Activated CD8-positive, alpha-beta T cell treated with anti-CD3 and anti-CD28 coated beads, Interleukin-2, amount 10 ng/mL, durations not matched to agents 7 days and 5 days (primary cell): ENCODE measurements at places on chromosomes 3 and 15. TPM values are rescaled to one million over a fixed set of nuclear protein-coding genes. Genes with fewer than 3 reads are reported as not detected.

The C2CD4A gene
- not detected for total RNA-seq

The ASB14 gene
- not detected for total RNA-seq

The CHD2 gene
- 144 TPM for total RNA-seq

The GPX1 gene
- total RNA-seq: 119 TPM

The CSTA gene
- total RNA-seq: not detected

The MUSTN1 gene
- 1.5 TPM for total RNA-seq

The RARB gene
- not detected for total RNA-seq

The LYZL4 gene
- total RNA-seq: not detected

- H3K36me3 ChIP-seq: no peaks in the 10 kb centered on the region
- no peak for DNase-seq
- peaks cover 3% of the 10 kb centered on the region for H3K4me1 ChIP-seq
- no peaks in the 10 kb centered on the region for H3K27me3 ChIP-seq
Measured at GRCh38 chr3:193407688-193408087, 29.1 kb upstream of the ATP13A5 start.

DNA sequence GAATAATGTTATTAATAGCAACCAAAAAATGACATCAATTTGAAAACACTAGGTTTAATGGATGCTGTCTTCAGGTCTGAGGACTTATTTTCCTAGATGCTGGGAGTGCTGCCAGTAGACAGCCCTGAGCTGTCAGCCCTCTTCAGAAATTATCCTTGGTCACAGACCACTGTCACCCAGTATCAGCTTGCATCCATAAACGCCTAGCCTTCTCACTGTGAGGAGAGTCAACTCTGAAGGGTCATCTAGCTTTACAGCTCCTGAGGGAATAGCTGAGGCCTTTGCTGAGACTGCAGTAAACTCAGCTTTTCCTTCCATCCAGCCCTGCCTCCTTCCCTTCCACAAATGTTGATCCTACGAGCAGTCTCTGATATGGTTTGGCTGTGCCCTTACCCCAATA, 19.4 kb upstream of the MNS1 start:
- DNase-seq: no peak
- no peak overlapping the region for H3K4me3 ChIP-seq
- no peak overlapping the region for H3K27ac ChIP-seq
- no peaks in the 10 kb centered on the region for H3K36me3 ChIP-seq
- no peaks in the 10 kb centered on the region for H3K4me1 ChIP-seq

GRCh38 chr15:31049682-31050615, 51.6 kb downstream of the TRPM1 start:
- no peak for DNase-seq
- peak overlapping the region; percentile 75 for H3K27ac ChIP-seq
- no peak overlapping the region for H3K4me3 ChIP-seq
- peaks cover 7% of the 10 kb centered on the region for H3K27me3 ChIP-seq
- peaks cover 10% of the 10 kb centered on the region for H3K4me1 ChIP-seq

GRCh38 chr3:195042743-195043606, 228.0 kb downstream of the XXYLT1 start:
- no peaks in the 10 kb centered on the region for H3K4me1 ChIP-seq
- H3K36me3 ChIP-seq: no peaks in the 10 kb centered on the region
- H3K27me3 ChIP-seq: peaks cover 2% of the 10 kb centered on the region
- H3K27ac ChIP-seq: no peak overlapping the region
- no peak for DNase-seq

- DNase-seq: no peak
- no peaks in the 10 kb centered on the region for H3K4me1 ChIP-seq
- H3K36me3 ChIP-seq: no peaks in the 10 kb centered on the region
- no peak overlapping the region for H3K4me3 ChIP-seq
Measured at GRCh38 chr3:58924578-58924977, 125.2 kb downstream of the CFAP20DC start.

- no peaks in the 10 kb centered on the region for H3K36me3 ChIP-seq
- H3K27ac ChIP-seq: no peak overlapping the region
- no peaks in the 10 kb centered on the region for H3K4me1 ChIP-seq
Measured at GRCh38 chr3:143315766-143316165, 196.2 kb downstream of the CHST2 start.

DNA sequence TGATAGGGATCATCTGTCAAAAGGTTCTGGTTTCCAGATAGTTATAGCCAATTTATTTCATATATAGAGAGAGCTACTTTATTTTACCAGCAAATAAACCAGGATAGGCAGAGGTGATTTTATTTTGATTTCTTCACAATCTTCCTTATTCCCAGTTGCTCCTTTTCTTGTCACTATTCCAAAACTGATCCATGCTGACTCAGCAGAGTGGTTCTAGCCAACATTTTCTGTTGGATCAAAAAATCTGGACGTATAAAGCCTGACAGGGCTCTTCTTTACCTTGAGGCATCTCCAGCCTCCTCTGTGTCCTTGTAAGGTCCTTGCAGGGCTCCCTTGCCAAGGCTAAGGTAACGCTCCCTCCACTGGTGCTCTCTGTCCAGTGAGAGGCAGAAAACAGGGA, 15.8 kb downstream of the HDC start:
- no peak for DNase-seq
- no peak overlapping the region for H3K4me3 ChIP-seq
- no peaks in the 10 kb centered on the region for H3K27me3 ChIP-seq
- no peak overlapping the region for H3K27ac ChIP-seq

DNA sequence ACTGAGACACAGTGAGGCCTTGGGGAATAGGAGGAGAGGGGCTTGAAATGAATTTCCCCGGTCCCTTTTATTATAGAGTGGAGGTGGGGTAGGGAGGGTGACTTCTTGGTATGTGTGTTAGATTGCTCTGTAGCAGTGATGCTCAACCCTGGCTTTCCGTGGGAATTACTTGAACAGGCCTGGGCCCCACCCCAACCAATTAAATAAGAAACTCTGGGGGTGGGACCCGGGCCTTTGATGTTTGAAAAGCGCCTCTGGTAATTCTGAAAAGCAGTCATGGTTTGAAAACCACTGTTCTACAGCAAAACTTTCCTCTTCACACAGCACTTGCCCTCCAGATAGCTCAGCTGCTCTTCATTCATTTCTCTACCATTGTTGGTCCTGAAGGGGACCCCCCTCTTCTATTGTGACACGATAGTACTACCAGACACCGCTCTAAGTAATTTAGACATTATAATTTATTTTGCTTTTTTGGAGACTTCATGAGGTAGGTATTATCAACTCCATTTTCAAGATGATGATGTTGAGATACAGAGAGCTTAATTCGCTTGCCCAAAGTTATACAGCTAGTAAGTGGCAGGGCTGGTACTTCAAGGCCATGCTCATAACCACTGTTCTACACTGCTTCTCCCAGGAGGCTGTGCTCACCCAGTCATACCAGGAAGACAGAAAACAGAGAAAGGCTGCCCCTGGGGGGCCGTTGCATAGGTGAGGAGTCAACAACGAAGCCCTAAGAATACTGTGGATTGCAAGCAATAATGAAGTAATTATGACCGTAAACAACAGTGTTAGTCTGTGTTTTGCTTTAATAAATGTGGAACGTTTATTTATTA, 176.2 kb downstream of the PEX5L start:
- DNase-seq: no peak
- no peaks in the 10 kb centered on the region for H3K27me3 ChIP-seq
- no peak overlapping the region for H3K4me3 ChIP-seq
- no peak overlapping the region for H3K27ac ChIP-seq
- H3K4me1 ChIP-seq: no peaks in the 10 kb centered on the region
- H3K36me3 ChIP-seq: no peaks in the 10 kb centered on the region

GRCh38 chr15:57559875-57560274, 31.8 kb upstream of the MYZAP start:
- no peaks in the 10 kb centered on the region for H3K36me3 ChIP-seq
- H3K27ac ChIP-seq: no peak overlapping the region
- peak; percentile 77 for DNase-seq
- peaks cover 25% of the 10 kb centered on the region for H3K4me1 ChIP-seq
- H3K4me3 ChIP-seq: no peak overlapping the region
- H3K27me3 ChIP-seq: peaks cover 6% of the 10 kb centered on the region

GRCh38 chr15:82944821-82945220, 7.7 kb downstream of the HOMER2 start:
- no peak for DNase-seq
- no peak overlapping the region for H3K4me3 ChIP-seq
- no peaks in the 10 kb centered on the region for H3K4me1 ChIP-seq
- peaks cover 11% of the 10 kb centered on the region for H3K27me3 ChIP-seq
- no peaks in the 10 kb centered on the region for H3K36me3 ChIP-seq

GRCh38 chr3:141894524-141895176, 18.2 kb downstream of the ATP1B3 start:
- no peak overlapping the region for H3K27ac ChIP-seq
- H3K4me3 ChIP-seq: no peak overlapping the region
- H3K4me1 ChIP-seq: peaks cover 8% of the 10 kb centered on the region
- peaks cover 53% of the 10 kb centered on the region for H3K36me3 ChIP-seq

DNA sequence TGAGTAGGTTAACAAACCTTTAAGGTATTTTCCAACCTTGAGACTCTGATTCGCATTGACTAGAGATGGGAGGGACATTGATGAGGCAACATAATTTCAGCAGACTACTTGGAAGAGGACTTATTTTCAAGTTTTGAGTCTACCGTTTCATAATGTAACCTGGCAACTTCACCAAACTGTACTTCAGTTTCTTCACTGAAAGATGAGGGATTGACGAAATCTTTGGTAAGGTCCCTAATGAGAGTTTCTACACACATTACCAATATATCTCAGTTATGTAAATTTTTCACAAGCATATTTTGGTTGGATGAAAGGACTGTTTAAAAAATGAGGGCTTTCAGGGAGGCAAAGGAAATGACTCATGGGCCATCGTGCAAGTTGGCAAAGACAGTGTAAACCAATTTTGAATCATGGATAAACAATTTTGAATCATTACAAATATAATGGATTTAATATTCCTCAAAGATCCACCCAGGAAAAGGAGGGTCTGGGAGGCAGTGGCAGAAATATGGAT, 28.7 kb upstream of the SEMA6D start:
- no peaks in the 10 kb centered on the region for H3K36me3 ChIP-seq
- no peaks in the 10 kb centered on the region for H3K27me3 ChIP-seq
- no peaks in the 10 kb centered on the region for H3K4me1 ChIP-seq
- no peak overlapping the region for H3K27ac ChIP-seq
- H3K4me3 ChIP-seq: no peak overlapping the region

- H3K27ac ChIP-seq: no peak overlapping the region
- no peak overlapping the region for H3K4me3 ChIP-seq
- H3K27me3 ChIP-seq: no peaks in the 10 kb centered on the region
- no peak for DNase-seq
Measured at GRCh38 chr3:17444865-17445264, 297.6 kb downstream of the TBC1D5 start.

GRCh38 chr15:79035111-79035601, 55.4 kb downstream of the RASGRF1 start:
- no peak for DNase-seq
- H3K27me3 ChIP-seq: peaks cover 14% of the 10 kb centered on the region
- H3K4me3 ChIP-seq: no peak overlapping the region

DNA sequence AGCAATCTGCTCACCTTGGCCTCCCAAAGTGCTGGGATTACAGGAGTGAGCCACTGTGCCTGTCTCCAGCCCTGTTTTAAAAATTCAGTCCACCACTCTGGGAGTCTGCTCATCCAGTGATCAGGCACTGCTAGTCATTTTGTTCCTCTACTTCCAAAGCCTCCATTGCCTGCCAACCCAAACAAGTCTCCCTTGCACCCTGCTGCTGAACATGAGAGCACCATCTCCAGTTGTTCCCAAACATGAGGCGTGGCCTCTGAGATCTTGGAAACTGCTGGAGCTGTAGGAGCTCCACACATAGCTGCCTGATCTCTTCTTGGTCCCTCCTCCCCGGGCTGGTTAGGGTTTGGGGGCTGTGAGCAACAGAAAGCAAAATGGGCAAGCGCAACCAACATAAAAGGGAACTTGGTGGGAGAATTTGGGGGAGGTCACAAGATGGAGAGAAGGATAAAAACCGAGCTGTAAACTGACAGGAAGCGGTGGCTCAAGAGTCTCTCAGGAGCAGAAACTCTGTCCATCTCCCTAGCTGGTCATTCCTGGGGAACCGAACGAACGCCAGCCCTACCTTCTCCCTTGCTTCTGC, 49.6 kb upstream of the TLE3 start:
- peaks cover 50% of the 10 kb centered on the region for H3K27me3 ChIP-seq
- no peak overlapping the region for H3K4me3 ChIP-seq
- peaks cover 16% of the 10 kb centered on the region for H3K4me1 ChIP-seq
- no peak overlapping the region for H3K27ac ChIP-seq
- DNase-seq: no peak

DNA sequence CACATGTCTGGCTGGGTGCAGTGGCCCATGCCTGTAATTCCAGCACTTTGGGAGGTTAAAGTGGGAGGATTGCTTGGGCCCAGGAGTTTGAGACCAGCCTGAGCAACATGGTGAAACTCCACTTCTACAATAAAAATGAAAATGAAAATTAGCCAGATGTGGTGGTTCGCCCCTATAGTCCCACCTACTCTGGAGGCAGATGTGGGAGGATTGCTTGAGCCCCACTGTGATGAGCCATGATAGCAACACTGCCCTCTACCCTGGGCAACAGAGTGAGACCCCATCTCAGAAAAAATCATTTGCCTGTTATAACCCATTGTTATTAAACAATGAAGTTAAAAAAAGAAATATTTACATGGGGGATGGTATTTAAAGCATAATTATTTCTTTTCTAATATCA, 240.1 kb upstream of the ZPLD1 start:
- no peaks in the 10 kb centered on the region for H3K27me3 ChIP-seq
- H3K36me3 ChIP-seq: no peaks in the 10 kb centered on the region
- no peaks in the 10 kb centered on the region for H3K4me1 ChIP-seq
- no peak for DNase-seq
- H3K4me3 ChIP-seq: no peak overlapping the region

GRCh38 chr3:139470199-139470598, 6.1 kb downstream of the RBP2 start:
- no peak for DNase-seq
- H3K4me3 ChIP-seq: no peak overlapping the region
- H3K27ac ChIP-seq: no peak overlapping the region
- no peaks in the 10 kb centered on the region for H3K36me3 ChIP-seq
- H3K27me3 ChIP-seq: no peaks in the 10 kb centered on the region

DNA sequence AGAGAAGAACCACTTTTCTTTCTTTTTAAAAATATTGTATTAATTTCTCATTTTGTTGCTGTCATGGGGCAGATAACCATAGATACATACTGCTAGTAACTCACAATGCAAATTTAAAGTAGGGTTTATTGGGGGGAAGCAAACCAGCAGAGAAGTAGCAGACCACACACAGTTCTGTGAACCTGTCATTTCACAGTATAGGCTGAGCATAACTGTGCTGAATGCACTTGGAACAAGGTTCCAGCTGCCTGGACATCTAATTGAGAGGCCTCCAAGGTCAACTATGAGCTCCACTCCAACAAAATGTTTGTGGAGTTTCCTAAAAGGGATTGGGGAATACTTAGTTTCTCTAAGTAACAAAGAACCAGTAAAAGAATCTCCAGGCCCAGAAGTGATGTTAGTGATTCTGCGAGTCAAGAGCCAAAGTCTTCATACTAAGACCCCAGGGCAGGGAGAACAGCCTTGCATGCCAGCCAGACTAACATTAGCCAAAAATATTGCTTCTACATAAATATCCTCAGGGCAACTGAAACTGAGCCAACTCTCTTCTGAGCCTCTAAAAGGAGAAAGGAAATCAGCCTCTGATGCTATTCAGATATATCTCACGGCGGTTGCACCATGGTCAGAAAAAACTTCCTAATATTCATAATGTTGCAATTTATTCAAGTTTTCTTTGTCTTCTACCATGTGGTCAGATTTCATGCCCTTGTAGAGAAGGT, 856.4 kb upstream of the ALCAM start:
- no peak overlapping the region for H3K27ac ChIP-seq
- no peak overlapping the region for H3K4me3 ChIP-seq
- H3K4me1 ChIP-seq: no peaks in the 10 kb centered on the region
- no peak for DNase-seq
- H3K36me3 ChIP-seq: no peaks in the 10 kb centered on the region

- H3K4me1 ChIP-seq: no peaks in the 10 kb centered on the region
- H3K27me3 ChIP-seq: peaks cover 9% of the 10 kb centered on the region
- H3K4me3 ChIP-seq: no peak overlapping the region
- H3K36me3 ChIP-seq: no peaks in the 10 kb centered on the region
- no peak for DNase-seq
- no peak overlapping the region for H3K27ac ChIP-seq
Measured at GRCh38 chr15:95590533-95591044, 739.9 kb upstream of the NR2F2 start.
